RPMI7951 (cell line): ENCODE measurements at places on chromosomes 5 and 9. TPM values are rescaled to one million over a fixed set of nuclear protein-coding genes. Genes with fewer than 3 reads are reported as not detected.

The IFNA21 gene
- not detected in 2 replicates for total RNA-seq

DNA sequence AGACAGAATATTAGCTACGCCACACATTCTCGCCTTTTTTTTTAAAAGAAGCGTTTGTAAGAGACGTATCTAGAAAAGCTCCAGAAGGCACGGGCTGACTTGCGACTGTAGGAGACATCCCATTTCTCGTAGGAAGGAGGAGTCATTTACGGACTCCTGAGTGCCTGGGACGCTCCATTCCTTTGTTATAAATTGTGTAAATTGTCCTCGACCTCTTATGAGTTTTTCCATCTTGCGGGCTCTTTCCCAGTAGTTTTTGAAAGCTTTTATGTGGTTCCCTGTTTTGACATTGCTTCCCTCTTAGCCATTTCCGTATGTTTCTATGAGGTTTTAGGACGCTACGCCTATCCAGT is 1.0 kb downstream of the RABL6 start:
- peak; percentile 31 for DNase-seq

DNA sequence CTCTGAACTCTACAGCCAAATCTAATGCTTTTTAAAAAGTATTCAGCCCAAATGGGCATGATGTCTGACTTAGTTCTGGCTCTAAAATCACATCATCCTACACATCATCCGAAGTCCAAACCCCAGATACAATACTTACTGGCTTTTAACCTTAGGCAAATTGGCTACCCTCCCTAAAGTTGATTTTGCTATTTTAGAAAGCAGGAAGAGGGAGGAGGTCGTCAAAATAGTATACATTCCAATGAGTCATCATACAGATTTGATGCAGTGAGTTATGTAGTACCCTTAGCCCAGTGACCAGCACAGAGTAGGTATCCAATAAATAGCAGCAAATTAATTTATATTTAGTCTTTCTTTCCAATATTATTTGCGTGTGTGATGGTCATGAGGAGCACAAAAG is 582.0 kb upstream of the TUSC1 start:
- DNase-seq: peak; percentile 82

- no peak for DNase-seq
Measured at GRCh38 chr5:83498585-83498984, 27.0 kb downstream of the VCAN start.

GRCh38 chr5:154168395-154168794 is 22.1 kb upstream of the GALNT10 start:
- DNase-seq: no peak

The GLIPR2 gene
- total RNA-seq: 7.2 and 9.3 TPM in 2 replicates

DNA sequence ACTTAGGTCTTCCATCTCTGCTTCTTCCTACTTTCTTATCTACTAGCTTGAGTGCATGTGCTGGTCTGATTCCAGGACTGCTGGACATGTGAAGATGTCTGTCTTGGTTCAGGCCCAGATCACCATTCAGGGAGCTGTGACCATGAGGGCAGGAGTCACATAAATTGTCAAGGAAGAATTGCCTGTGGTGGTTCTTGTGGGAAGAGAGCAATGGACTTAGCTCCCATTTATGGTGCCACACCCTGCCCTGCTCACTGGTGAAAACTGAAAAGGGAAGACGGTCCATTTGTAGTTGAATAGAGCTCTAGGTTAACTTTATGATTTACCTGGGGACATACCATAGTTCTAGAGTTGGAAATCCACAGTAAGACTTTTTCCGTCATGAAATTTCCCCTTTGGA is 244.3 kb upstream of the ZNF608 start:
- no peak for DNase-seq

GRCh38 chr5:173771121-173771724 is 116.9 kb upstream of the CPEB4 start:
- no peak for DNase-seq

The FSD1L gene
- 6.0 and 7.2 TPM in 2 replicates for total RNA-seq

The LCP2 gene
- 0.59 and 2.5 TPM in 2 replicates for total RNA-seq

The C1QTNF2 gene
- total RNA-seq: 3.5 and 4.8 TPM in 2 replicates
